WTC11 (cell line): ENCODE measurements at places on chromosomes 1 and 21. TPM values are rescaled to one million over a fixed set of nuclear protein-coding genes. Genes with fewer than 3 reads are reported as not detected.

DNA sequence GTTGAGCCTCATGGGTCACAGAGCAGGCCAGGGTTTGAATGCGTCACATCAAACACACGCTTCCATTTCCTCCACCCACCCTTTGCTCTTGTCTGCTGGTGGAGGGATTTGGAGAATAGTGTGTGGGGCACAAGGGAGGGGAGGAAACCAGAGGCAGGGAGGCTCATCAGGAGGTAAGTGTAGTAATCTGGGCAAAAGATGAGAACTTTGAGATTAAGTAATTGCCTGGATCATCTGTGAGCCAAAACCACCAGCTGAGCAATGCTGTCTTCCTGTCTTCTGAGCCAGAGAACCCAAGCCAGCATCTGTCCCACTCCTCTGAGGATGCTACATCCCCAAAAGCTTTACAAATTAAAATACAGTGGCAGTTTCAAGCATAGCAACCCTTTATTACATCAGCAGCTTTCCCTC, 45.2 kb downstream of the C8B start:
- DNase-seq = no peak

- peak; percentile 85 for DNase-seq
Observed at GRCh38 chr21:15752763-15753407, 23.1 kb downstream of the USP25 start.

DNA sequence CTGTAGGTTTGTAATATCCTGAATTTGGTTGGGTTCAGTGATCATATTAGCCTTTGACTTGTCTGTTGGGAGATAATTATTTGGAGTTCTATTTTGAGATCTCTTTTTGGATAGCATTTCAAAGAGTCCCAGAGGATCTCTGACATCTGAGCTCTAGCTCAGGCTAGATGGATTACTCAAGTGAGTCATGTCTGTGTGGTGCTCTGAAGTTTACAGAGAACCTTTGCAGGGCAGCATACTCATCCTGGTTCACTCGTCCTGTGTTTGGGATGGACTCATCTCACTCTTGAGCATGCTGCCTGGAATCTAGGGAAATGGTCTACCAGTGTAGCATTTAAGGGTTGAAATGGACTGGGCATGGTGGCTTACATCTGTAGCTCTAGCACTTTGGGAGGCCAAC, 29.4 kb upstream of the BMP8A start:
- no peak for DNase-seq

DNA sequence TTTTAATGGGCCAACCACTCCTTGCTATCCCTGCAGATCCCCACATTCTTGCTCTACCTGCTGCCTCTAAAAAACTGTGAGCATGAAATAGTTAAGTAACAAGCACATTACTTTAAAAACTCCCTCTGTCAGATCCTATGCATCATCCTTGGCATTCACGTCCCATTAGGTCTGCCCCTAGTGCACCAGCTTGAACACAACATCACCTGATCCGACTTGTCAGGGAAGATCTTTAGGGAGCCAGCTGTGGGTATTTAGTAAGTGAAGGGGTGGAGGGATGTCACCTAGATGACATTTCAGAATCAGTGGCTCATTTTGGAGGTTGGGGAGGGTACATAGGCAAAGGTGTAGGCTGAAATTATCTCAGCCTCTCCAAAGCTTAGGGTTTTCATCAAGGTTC, 33.5 kb downstream of the RXRG start:
- no peak for DNase-seq

DNA sequence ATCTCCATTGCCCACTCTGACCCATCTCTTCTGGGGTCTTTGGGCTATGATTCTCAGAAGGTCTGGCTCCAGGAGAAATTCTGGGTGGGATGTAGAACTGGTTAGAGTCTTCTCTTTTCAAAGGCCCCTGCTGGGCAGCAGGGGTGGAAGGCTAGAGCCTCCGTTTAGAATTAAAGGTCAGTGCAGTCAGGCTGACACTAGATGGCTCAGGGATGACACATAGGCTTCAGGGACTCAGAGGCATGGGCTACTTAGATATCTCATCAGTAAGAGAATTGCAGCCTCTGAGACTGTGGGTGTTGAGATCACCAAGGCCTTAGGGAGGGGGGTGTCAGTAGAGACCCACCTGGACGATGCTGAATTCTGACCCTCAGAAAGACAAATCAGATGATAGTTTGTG, 12.6 kb upstream of the PPM1J start:
- no peak for DNase-seq

DNA sequence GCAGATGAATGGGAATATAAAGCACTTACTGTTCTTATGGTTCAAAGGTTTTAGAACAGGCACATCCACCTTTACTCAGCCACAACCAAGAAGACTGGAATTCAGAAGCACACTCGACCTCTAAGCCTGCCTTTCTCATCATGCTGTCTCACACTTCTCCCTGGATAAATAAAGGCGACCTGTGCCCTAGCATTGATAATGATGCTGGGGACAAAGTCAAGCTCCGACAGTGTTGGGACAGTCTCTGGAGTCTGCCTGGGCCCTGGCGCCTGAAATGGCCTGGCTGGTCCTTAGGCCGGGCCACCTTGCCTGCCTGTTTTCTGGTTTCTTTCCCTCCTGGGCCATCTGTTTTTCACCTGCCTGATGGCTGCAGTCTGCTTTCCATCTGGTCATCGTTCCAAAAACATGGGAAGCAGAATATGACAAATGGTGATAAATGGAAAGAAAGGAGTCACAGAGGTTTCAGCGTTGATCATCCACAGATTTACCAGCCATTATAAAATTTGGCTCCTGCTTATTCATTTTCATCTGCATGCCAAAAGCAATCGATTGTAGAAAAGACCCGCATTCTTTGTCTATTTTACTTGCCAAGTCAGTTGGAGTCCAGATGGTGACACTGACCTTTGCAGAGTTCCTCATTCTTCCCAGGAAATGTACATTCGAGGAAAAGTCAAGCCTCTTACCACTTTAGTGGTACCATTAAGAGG, 91.2 kb upstream of the KCNJ15 start:
- DNase-seq = no peak

DNA sequence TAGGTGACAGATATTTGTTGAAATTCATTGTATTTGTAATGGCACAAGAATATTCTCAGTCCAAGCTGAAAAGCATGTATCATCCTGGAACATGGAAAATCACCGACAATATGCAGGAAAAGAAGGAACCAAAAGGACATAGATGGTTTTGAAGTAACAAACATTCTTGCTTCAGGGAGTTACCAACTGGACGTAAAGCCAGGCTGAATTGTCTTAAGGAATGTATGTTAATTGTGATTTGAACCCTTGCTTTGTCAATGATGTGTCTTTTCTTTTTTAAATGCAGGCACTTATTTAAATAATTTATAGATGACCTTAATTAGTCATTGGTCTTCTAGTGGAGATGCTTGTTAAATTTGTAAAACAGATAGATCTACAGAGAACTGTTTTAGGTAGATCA, 489.4 kb upstream of the ZP4 start:
- no peak for DNase-seq

GRCh38 chr1:22925111-22925510, 47.6 kb downstream of the LACTBL1 start:
- DNase-seq = no peak

DNA sequence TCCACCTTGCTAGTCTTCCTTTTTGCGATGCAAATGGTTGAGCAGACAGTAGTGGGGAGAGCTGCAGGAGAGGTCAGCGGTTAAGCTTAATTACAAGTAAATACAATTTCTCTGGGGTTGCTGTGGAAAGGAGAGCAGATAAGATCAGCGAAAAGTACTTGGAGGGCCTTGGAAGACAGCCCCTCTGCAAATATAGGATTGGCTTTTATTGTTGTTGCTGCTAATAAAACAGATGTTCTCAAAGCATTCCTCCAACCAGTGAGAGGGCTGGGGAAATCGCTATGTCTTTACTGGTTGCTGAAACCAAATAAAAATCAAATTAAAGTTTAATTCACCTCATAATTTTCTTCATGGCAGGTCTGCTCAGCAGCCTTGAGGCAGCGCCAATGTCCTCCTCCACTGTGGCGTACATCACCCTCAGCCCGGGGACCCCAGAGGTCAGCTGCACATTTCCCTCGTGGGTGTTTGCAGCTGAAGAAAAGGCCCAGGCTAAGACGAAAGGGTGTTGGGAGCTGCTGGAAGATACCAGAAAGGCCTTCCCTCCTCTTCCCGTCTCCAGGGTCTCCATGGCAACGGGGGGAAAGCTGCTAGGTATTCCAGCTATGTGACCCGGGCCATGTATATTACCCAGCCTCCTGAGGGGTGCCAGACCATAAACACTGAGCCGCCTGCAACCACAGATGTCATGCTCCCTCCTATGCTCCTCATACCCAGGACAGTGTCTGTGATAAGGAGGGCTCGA, 54.6 kb upstream of the POU2F1 start:
- peak; percentile 76 for DNase-seq

The RGL1 gene
- total RNA-seq = 1.3 to 1.5 TPM (median 1.3 TPM) in 3 replicates

- no peak for DNase-seq
Observed at GRCh38 chr1:152926091-152926490, 17.7 kb downstream of the IVL start.

DNA sequence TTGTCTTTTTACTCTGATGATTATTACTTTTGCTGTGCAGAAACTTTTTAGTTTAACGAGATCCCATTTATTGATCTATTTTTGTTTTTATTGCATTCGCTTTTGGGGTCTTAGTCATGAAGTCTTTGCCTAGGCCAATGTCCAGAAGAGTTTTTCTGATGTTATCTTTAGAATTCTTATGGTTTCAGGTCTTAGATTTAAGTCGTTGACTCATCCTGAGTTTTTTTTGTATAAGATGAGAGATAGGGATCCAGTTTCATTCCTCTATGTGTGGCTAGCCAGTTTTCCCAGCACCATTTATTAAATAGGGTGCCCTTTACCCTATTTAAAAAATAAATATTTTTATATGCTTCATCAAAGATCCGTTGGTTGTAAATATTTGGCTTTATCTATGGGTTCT, 13.2 kb downstream of the MAN1C1 start:
- no peak for DNase-seq

- DNase-seq = no peak
Observed at GRCh38 chr1:10514490-10515235, 39.9 kb downstream of the PEX14 start.

GRCh38 chr1:213905344-213905743, 82.4 kb upstream of the PROX1 start:
- DNase-seq = no peak

The KIF2C gene
- total RNA-seq = 82.6 to 93.8 TPM (median 85.4 TPM) in 3 replicates

GRCh38 chr21:44901391-44902074, 19.2 kb downstream of the ITGB2 start:
- DNase-seq = no peak

GRCh38 chr1:35085421-35085820, 6.2 kb downstream of the ZMYM1 start:
- no peak for DNase-seq

DNA sequence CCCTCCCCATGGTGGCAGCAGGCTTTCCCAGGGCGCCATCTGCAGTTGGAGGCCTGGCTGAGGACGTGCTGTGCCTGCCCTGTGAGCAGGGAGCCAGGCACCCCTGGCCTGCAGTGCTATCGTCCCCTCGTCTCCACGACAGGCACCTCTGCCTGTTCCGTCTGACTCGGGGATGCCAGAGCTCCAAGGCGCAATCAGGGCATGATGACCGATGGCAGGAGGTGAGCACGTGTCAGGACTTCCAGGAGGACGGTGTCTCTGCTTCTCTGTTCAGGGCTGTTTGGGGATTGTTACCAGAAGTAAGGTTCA, 125.2 kb downstream of the PCBP3 start:
- DNase-seq = no peak

The TNN gene
- total RNA-seq = 0.23 to 0.44 TPM (median 0.27 TPM) in 3 replicates
